CD8-positive, alpha-beta T cell (primary cell): ENCODE measurements at places on chromosomes 6 and 20.

DNA sequence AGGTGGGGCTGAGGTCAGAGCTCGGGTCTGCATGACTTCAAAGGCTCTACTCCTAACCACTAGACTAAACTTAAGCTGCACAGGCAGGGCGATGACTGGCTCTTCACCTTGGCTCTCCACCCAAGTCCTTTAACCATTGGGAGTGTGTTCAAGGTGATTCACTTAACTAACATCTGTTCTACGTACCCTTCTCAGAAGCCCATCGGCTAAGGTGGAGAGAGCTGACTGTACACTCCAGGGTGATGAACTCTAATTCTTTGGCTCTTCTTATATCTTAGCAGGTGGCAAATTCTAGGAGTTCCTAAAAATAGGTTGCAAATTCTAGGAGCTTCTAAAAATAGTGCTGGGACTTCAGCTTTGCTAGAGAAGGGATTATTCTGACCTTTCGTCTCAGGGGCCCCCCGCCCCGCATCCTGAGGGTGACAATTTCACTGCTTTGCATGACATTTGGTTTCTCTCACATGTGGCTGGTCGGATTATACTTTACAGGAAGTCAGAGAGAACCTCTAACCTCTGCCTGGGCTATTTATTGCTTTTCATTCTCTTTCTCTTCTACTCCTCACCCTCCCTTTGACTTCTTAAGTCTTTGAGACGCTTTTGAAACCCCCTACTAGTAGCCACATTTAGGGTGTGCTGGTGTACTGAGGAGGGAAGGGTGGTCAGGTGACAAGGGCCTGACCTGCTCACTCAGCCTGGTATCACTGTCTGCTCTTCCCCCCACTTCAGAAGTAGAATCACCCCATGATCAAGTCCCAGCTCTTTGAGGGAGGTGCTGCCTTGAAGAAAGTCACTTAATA lies 55.5 kb downstream of the PRDM1 start:
- DNase-seq, result no peak

DNA sequence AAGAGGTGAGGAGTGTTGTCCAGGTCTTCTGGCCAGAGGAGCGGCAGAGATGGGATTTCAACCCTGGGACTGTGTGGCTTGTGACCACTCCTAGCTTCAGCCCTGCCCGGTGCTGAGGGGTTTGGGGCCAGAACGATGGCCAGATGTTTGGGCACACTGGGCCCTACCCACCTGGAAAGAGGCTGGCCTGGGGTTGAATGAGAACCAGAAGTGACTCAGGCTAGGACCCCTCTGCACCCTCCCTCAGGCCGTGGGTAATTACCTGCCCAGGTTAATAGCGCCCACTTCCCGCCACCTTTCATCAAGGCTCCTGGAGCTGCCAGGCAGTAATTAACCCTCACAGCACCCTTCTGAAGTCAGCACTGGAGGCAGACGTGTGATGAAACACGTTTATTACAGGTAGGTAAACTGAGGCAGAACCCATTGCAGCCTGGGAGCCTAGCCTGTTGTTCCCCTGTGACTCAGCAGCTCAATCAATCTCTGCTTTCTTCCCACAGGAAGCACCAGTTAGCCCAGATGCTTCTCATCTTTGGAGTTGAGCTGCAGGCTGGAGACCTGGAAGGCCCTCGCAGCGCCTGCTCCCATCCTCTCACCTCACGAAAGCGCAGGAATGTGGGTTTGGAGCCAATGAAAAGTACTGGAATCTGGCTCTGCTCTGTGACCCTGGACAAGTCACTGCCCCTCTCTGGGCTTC lies 120.8 kb downstream of the CEBPB start:
- DNase-seq, result no peak

DNA sequence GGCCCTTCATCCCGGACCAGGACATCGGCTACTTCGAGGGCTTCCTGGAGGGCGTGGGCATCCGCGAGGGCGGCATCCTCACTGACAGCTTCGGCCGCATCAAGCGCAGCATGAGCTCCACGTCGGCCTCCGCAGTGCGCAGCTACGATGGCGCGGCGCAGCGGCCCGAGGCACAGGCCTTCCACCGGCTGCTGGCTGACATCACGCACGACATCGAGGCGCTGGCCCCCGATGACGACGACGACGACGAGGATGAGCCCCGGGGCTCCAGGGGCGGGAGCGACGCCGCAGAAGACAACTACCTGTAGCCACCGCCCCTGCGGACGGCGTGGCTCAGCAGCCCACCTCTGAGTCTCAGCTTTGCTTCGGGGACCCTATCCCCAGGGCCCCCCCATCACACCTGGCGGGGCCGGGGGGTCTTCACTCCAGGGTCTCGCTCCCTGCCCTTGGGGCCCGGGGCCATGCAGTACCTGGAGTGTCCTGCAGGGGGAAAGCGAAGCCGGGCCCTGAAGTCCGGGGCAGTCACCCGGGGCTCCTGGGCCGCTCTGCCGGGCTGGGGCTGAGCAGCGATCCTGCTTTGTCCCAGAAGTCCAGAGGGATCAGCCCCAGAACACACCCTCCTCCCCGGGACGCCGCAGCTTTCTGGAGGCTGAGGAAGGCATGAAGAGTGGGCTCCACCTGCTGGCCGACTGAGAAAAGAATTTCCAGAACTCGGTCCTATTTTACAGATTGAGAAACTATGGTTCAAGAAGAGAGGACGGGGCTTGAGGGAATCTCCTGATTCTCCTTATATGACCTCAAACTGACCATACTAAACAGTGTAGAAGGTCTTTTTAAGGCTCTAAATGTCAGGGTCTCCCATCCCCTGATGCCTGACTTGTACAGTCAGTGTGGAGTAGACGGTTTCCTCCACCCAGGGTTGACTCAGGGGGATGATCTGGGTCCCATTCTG lies 20.8 kb upstream of the HCK start:
- peak; percentile 22 for DNase-seq

DNA sequence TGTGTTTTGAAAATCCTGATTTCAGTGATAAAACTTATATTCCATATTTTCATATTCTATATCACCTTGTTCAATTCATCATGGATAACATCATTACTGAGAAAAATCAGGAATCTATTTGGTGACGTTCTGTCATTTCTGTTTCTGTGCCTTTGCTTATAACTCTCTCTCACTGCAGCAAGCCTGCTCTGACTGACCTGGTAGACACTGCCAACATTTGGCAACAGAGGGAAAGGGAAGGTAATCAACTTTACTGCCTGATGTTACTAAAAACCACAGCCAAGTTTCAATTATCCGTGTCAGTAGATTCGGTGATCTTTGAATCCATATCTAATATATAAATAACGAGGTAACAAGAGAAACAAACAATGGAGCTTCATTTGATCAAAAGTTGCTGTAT lies 501.9 kb downstream of the LMBRD1 start:
- no peak for DNase-seq

DNA sequence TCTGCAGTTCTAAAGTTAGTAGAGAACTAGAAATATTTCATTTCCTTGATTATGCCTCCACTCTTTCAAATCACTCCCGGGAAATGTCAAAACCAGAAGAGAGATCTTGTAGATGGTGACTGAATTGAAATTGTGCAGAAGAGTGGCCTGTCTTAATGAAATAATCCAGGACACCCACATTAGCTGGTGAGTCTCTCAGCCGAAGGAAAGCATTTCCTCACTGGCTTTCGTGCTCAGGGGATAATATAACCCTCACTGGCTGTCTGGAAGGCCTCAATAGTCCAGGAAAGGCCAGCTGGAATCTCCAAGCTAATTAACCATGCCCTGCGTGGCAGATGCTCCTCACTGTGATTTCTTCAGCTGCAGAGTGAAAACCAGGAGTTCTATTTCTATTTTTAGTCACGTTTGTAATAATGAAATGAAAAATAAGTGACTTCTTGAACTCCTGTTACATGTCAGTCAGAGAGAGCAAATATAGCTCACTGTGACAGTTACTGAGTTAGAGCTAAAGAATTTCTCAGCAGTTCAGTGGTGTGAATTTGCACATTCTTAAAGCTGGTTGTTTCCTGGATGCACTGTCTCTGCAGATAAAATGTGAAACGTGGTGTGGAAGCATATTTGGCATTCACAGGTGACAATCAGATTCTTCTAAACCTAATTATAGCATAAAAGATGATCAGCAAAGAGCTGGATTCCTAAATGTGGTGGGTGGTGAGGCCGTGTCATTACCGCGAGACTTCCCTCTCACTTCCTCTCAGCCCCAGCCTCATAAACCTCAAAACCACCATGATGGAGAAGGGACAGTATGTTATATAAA lies 211.7 kb downstream of the LMBRD1 start:
- DNase-seq, result no peak

DNA sequence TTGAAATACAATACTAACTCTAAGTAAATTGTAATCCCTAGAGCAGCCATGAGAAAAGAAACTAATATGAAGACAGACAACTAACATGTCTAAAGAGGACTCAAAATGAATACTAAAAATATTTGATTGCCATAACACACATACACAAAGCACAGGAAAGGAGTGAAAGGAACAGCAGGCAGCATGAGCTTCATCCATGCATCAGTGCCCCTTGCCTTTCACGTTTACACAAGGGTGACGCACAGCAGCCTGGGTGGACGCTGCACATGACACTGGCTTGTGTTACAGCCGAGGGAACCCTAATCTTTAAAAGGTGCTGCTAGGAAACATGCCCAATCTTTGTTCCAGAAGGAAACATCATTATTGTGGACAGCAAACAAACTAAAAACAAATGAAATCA lies 123.5 kb downstream of the MAN1A1 start:
- no peak for DNase-seq

GRCh38 chr6:149270616-149271015 lies 46.9 kb upstream of the TAB2 start:
- no peak for DNase-seq

GRCh38 chr6:6905961-6906518 lies 201.7 kb upstream of the RREB1 start:
- DNase-seq, result no peak

DNA sequence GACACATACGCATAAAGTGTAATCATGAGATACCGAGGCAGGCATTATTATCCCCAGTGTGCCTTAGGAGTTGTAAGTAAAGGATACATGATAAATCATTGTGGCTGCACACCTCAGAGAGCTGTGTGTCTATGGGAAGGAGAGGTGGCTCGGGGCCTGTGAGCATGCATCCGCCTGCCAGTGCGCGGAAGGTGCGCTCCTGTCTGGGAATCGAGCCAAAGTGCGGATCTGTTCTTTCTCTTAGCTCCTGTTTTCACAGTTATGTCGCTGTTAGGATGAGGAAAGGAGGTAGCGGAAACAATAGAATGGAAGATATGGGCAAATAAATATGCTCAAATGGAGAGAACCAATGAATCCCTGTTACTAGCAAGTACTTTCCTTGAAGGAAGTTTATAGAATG lies 98.0 kb downstream of the ANKRD6 start:
- no peak for DNase-seq

GRCh38 chr6:71198908-71199307 lies 89.7 kb upstream of the OGFRL1 start:
- no peak for DNase-seq

DNA sequence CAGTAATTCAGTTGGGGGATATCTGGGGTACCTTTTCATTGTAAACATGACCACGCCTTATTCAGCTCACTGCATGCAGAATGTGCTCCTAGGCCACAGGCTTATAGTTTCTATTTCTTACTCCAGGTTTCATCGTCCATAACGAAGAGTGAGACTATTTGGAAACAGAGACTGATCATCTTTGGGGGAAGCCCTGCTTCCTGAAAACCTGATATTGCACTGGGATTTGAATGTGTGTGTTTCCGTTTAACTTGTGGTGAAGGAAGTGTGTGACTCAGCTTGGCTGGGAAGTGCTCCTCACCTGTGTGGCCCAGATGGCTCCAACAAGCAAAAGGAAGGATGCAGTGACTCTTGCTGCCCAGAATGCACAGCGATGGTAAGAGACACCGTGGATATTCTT lies 19.6 kb upstream of the LTV1 start:
- no peak for DNase-seq

- DNase-seq, result no peak
Measured at GRCh38 chr20:1803061-1803931, 91.9 kb upstream of the SIRPA start.

DNA sequence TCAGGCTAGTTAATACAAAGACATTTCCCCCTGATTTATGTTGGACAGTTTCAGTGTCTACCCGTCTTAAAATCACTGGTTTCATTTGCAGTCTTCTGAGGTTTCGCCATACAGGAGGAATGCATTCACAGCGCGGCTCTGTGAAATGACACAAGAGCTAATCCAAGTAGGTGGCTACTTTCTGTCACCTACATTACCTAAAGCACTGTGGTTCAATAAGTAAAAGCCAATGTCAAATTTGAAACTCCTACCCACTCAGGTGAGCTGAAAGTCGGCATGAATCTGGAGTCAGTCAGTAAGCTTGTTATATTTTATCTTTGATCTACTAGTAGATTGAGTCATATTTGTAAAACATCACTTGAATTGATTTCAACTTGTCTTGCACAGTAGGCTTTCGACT lies 370.8 kb downstream of the LAMA2 start:
- DNase-seq, result no peak

GRCh38 chr20:7346562-7346961 lies 579.1 kb downstream of the BMP2 start:
- DNase-seq, result no peak

- no peak for DNase-seq
Measured at GRCh38 chr20:23435626-23436539, 3.6 kb upstream of the CSTL1 start.

DNA sequence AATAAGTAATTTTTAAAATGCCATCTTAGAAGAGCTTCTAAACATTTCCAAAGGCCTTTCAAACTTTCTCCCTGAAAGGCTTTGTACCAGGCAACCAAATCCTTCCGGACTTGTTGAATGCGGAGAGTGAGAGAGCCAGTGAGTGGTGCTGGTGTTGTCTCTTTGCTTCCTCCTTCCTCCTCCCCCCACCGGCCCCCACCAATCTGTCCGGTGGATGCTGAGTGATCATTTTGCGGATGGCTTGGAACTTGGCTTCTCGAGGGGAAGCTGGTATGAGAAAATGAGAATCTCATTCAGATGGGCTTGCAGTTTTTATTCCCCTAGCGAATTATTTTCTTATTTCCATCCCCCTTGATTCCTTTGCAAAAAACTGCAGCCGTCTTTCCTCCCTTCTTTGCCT lies 97.3 kb downstream of the ANKRD60 start:
- DNase-seq, result no peak

DNA sequence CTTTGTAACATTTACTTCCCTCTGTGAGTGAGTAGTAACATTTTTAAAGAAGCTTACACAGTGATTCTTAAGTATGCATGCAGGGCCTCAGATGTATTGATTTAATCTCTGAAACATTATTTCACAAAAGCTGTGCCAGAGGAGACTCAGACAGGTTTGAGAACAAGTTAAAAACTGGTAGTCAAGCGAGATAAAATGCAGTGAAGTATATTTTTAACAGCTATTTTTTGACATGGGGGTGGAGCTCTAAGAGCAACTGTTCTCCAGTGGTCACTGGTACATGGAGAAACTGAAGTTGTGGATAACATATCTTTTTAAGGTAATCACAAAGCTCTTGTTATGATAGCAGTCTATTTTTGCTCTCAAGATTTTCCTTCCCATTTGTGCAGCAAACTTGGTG lies 20.4 kb downstream of the DSTN start:
- no peak for DNase-seq

GRCh38 chr20:10249822-10250221 lies 31.2 kb downstream of the SNAP25 start:
- DNase-seq, result no peak

GRCh38 chr6:30837870-30838269 lies 46.4 kb upstream of the DDR1 start:
- no peak for DNase-seq

GRCh38 chr6:82954356-82954755 lies 111.3 kb downstream of the UBE3D start:
- DNase-seq, result no peak
